ENCODE measurements at places on chromosomes 12 and 14.

DNA sequence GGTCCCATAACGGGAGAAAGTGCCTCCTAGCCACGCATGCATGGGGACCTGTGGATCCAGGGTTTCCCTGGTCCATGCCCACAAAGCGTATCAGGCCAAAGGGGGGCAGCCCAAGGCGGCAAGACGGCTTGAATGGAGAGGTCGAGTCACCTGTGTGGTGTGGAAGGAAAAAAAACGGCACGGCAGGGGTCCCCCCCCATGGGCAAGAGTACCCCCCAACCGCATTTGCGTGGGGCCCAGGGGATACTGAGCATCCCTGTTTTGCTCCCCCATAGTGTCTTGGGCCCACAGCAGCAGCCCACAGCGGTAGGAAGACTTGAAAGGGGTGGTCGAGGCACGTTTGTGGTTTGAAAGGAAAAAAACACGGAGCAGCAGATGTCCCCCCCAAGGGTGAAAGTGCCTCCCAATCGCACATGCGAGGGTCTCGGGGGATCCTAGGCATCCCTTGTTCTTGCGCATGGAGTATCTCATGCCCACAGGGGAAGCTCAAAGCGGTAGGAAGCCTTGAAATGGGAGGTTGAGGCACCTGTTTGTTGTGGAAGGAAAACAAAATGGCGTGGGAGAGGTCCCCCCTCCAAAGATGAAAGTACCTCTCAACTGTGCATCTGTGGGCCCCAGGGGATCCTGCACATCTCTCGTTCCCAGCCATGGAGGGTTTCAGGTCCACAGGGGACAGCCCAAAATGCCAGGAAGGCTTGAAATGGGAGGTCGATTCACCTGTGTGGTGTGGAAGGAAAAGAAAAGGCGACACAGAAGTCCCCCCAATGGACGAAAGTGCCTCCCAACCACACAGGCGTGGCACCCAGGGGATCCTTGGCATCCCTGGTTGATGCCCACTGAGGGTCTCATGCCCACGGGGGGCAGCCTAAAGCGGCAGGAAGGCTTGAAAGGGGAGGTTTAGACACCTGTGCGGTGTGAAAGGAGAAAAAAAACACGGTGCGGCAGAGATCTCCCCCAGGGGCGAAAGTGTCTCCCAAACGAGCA lies 577.5 kb downstream of the ALG10 start:
- DNase-seq: no peak

DNA sequence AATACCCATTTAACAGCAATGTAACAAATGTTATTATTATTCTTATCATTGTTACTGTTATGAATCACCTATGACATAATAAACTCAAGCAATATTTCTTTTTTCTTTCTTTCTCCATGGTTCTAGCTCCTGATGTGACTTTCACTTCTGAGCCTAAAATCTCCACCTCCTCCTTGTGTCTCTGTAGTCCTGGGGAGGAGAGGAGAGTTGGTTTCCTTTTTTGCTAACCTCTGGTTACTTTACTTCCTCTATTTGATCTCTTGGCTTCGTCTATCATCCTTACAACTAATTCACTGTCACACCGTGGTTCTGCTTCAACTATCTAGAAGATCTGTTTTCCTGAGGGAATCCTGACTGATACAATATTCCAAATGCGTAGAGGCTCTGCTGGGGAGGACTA lies 456.6 kb downstream of the VRK1 start:
- no peak for DNase-seq

GRCh38 chr14:55255979-55256378 lies 15.2 kb upstream of the FBXO34 start:
- no peak for DNase-seq

GRCh38 chr14:32507029-32507984 lies 178.2 kb downstream of the AKAP6 start:
- no peak for DNase-seq

DNA sequence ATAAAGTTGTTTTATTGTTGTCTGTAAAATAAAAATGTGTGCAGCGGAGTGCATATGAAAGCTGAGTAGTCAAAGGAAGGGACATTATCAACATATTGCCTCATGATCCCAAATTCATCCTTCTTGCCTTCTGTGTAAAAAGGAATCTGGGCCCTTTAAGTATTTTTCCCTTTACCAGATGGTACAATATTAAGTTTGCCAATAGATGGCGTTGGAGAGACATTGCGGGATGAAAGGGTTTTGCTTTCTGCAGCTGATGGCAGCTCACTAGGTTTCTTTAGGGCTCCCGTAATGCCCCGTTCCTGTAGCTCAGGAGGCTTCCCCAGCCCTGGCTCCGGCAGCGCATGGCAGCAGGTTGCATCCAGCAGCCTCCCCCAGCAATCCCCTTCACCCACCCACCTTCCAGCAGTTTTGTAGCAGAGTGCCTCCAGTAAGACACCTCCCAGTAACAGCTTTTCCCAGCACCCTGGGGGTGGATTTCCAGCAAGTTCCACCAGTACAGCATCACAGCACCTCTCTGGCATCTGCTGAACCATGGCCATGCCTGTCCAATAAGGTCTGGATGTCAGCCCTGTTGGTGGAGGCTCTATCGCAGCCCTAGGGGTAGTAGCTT lies 354.4 kb downstream of the MED13L start:
- no peak for DNase-seq

DNA sequence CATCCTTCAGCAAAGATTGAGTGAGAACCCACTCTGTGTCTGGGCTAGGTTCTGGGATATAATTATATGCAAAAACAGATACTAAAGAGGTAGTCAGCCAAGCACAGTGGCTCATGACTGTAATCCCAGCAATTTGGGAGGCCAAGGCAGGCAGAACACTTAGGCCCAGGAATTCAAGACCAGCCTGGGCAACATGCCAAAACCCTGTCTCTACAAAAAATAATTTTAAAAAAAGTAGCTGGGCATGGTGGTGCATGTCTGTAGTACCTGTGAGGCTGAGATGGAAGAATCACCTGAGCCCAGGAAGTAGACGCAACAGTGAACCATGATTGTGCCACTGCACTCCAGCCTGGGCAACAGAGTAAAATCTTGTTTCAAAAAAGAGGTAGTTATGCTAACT lies 237.5 kb upstream of the HMGA2 start:
- no peak for DNase-seq

DNA sequence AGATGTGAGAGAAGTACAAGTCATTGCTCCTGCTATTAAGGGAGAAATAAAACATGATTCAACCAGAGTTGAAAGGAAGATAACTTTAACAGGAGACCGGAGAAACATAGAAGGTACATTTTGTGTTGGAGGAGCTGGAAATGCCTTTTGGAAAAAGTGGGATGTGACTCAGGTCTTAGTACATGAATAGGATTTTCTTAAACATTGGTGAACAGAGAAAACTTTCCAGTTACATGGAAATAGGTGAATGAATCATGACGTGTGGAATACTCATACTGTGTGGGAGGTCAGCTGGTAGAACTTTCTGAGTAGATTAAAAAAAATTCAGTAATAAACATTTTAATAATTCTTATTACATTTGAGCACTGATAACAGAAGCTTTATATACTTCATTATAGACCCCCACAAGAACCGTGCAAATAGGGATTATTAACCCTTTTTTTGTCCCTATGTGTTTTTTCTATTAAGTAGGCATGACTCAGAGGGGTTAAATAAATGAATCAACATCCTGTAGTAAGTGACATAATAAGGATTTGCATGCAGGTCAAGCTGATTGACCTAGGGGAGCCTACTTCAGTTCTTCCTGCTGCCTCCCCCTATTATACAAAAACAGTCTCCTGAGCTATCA lies 710.5 kb downstream of the NOVA1 start:
- no peak for DNase-seq

GRCh38 chr12:103834942-103835341 lies 6.1 kb downstream of the NT5DC3 start:
- DNase-seq: no peak

- no peak for DNase-seq
These were observed 993.9 kb downstream of the GALC start for GRCh38 chr14:86999036-86999435.

- DNase-seq: no peak
These were observed 37.8 kb downstream of the SRRM4 start for GRCh38 chr12:119019166-119019565.

- DNase-seq: no peak
These were observed 608.4 kb downstream of the LRFN5 start for GRCh38 chr14:42214981-42215491.

DNA sequence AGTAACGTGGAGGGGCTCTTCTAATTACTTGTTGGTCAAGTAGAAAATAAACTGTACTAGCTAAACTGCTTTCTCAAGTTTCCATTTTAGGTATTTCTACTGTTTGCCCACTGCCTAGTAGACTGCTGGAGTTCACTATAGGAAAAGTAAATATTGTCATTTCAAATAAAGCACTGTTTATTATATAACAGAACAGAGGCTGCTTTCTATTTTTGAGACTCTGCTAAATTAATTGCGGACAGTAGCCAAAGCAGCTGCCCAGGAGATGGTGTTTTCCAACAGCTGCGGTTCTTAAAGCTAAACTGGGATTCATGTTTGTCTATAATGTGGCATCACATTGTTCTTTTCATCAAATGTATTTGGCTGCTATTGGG lies 15.9 kb upstream of the SIX1 start:
- DNase-seq: no peak

DNA sequence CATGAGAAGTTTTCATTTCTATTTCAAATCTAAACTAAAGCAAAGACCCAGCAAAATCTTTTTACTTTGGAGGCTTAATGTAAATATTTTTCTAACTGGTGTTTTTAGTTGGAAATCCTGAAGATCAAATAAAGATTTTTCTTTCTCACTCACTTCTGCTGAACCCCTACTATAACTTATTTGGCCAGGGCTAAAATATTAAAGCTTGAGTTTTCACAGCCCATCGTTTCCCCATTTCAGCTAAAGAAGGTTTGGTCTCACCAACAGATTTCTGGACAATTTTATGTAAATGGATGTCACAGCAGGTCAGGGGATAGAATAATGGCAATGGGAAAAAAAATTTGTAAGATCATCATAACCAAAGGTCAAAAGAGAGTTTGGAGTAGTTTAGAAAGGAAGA lies 92.7 kb upstream of the DCN start:
- DNase-seq: no peak

GRCh38 chr12:59444932-59445331 lies 150.9 kb upstream of the SLC16A7 start:
- peak; percentile 16 for DNase-seq

GRCh38 chr14:59964251-59965007 lies 44.5 kb downstream of the LRRC9 start:
- DNase-seq: no peak

DNA sequence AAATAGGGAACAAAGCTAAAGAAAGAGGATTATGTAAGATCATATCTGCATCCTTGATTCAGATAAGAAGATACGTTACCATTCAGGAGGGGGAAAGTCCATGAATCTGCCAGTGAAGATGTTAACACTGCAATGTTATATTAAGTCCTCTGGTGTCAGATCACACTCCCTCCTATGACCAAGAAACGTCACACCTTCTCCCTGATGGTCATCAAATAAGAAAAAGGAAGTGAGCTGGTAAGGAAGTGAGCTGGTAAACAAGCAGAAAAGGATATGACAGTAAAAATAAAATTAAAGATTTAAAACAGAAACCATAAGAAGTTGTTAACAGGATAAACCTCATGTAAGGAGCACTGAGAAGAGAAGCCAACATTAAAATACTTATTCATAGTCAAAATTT lies 340.2 kb downstream of the SEC23A start:
- DNase-seq: no peak

DNA sequence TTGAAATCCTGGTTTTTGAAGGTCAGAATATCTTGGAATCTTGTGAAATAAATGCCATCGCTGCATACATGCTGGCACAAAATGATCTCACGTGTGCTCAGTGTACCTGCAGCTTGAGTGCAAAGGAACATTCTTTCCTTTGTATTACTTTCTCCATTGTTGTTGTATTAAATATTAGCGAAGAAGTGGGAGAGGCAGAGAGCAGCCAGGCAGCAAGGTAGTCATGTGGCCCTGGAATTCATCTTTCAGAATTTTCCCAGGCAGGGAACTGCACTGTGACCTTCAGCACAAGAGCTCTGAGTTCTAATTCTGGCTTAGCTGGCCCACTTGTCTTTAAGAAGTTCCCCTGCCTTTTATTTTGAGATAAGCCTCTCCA lies 145.5 kb downstream of the PRKCH start:
- DNase-seq: no peak

GRCh38 chr12:53224061-53224896 lies 7.7 kb downstream of the RARG start:
- no peak for DNase-seq

- DNase-seq: no peak
These were observed 170.0 kb downstream of the BCL11B start for GRCh38 chr14:99101855-99102461.

DNA sequence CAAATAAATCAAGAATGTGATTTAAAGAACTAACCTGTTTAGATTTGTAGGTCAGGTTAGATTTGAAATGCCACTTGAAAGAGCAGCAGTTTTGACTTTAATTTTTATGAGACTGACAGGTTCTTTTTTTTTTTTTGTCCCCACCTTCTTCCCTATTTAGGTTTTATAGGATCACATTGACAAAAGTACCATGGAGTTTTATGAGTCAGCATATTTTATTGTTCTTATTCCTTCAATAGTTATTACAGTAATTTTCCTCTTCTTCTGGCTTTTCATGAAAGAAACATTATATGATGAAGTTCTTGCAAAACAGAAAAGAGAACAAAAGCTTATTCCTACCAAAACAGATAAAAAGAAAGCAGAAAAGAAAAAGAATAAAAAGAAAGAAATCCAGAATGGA lies 31.9 kb downstream of the KTN1 start:
- no peak for DNase-seq
